SW 1271 (cell line): ENCODE measurements at places on chromosomes 13 and 19.

DNA sequence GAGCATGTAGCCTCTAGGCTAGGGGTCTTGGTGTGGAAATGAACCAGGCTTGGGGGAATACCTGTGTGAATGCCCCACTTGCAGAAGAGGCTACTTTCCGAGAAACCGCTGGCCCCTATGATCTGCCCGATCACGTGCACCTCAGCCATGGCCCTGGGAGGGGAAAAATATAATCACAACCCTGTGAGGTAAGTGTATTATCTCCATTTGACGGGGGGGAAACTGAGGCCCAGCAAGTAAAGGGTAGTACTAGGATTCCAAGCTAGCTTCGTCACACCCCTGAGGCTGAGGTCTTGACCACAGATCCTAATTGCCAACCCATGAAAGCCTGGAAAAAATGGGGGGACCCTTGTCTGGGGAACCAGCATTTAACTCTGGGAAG is 587 bp downstream of the B9D2 start:
- DNase-seq = no peak

DNA sequence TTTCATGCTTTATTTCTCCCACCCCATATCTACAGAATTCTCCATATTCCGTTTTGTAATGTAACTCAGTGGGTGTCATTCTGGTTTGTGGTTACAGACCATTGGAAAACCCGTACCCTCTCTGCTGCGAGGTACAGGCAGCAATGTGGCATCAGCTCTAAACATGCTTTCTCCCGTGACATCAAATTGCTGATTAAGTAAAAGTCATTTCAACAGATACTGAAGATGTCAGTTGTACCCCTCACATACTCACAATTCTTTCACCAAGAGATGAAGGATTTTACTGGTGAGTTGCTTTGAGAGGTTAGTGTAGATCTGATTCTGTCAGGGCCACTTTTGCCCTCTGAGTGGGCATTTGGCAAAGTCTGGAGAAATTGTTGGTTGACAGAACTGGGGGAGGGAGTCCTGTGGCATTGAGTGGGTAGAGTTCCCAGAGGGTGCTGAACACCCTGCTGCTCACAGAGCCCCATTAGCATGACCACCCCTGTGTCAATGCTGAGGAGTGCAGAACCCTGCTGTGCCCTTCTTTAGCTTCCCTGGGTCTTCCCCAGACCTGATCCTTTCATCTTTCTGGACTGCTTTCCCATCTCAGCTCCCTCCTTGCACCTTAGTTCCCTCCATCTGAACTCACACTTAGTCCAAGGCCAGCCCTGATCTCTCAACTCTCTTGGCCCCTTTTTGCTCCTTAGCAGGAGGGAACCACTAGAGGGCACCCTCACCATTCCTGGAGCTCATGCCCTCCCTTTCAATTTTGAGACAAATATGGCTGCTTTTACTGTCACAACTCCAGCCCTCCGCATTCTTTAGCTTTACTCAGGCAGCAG is 39.9 kb upstream of the CEACAM8 start:
- DNase-seq = peak; percentile 34

GRCh38 chr13:33106656-33107360 is 90.6 kb downstream of the KL start:
- no peak for DNase-seq

DNA sequence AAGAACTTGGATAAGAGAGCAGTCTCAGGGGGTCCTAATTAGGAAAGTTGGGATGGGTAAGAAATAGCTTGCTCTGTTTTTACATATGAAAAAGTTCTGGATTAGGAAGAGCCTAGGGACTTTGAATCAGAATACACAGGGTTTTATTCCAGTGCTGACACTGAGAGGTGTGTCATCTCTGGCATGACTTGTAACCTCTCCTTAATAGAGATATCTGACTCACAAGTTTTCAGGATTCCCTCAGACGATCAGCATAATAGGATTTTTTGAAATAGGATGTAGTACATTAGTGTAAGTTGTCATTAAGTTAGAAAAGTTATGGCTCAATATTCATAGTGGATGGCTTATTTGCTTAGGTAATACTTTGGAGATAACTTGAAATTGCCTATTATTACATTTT is 555.2 kb upstream of the MIR17HG start:
- DNase-seq = no peak

DNA sequence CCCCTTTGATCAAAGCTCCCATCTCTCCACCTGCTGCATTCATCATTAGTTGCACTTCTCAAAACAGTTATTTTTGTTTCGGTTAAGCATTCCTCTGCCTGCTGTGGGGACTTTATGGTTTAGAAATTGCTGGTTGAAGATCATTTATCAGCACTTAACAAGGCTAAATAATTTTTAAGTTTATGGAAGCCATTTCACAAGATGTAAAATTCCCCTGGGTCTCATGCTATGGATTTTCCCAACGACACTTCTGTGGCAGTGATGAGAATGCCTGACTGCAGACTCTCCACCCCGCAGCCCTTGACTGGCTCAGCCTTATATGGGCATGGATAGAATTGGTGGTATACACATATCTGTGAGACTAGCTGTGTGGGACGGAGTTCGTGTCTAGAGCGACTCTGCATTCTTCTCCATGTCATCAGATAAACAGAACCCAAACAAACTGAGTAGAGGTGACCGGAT is 52.8 kb downstream of the COL4A2 start:
- no peak for DNase-seq

GRCh38 chr13:81568824-81569223 is 1227.9 kb upstream of the SPRY2 start:
- DNase-seq = no peak

DNA sequence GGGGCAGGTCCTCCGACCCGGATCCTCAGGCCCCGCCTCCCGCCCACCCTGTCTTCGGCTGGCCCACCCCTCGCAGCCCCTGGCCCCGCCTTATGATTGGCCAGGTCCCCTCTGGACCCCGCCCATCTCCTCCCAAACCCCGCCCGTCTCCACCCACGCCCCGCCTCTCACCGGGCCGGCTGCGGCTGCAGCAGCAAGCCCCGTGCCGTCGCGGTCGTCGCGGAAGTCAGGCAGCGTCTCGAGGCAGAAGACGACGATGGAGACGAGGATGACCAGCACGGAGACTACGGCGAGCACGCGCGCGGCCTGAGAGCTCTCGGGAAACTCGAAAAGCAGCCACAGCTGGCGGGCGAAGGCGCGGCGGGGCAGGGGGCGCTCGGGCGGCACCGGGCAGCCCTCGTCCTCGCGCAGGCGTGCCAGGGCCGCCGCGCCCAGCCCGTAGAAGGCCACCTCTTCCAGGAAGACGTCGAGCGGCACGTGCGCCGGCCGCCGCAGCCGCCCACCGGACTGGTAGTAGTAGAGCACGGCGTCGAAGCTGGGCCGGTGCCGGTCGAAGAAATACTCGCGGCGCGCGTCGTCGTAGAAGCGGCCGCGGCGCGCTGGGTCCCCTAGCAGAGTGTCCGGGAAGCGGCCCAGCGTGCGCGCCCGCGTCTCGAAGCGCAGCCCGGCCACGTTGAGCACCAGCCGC is 495 bp downstream of the KCNA7 start:
- DNase-seq = no peak

GRCh38 chr19:32309711-32310390 is 35.6 kb upstream of the ZNF507 start:
- no peak for DNase-seq

- no peak for DNase-seq
These were observed 149.3 kb downstream of the RGCC start for GRCh38 chr13:41606646-41607045.

DNA sequence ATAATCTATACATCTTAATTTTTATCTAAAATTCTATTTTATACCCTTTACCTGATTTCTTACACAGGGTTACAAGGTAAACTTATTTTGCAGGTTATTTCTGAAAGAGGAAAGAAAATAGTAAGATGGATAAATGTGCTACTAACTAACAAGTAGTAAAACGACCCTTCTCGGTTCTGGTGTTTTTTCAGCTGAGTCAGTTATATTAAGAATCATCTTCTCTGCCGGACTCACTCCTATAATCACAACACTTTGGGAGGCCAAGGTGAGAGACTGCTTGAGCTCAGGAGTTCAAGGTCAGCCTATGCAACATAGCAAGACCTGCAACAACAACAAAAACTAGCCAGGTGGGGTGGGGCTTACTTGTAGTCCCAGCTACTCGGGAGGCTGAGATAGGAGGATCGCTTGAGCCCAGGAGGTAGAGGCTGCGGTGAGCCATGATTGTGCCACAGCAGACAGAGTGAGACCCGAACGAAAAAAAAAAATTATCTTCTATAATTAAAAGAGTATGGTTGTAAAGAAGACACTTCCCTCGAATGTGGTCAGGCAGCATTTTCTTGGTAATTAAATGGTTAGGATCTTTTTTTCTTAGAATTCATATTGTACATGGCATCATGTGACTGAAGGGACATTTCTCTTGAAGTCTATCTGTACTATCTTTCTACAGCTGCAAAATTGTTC is 27.9 kb upstream of the RCBTB2 start:
- no peak for DNase-seq

- no peak for DNase-seq
These were observed 19.3 kb downstream of the PPP1R12C start for GRCh38 chr19:55097864-55098715.

GRCh38 chr13:50126993-50127725 is 111.9 kb downstream of the KCNRG start:
- no peak for DNase-seq

GRCh38 chr13:27772651-27773425 is 19.4 kb upstream of the GSX1 start:
- DNase-seq = no peak

DNA sequence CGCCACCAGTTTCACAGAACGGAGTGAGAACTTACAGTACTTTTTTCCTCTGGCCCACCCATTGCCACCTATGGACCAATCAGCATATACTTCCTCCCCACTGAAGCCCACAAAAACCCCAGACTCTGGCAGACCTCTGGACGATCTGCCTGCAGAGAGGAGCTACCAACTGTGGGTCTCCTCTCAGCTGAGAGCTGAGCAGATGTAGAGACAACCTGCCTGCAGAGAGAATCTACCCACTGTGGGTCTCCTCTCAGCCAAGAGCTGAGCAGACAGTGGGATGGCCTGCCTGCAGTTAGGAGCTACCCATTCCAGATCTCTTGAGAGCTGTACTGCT is 69.7 kb downstream of the PIBF1 start:
- no peak for DNase-seq

- no peak for DNase-seq
These were observed 897 bp downstream of the GPR4 start for GRCh38 chr19:45601115-45601514.

- no peak for DNase-seq
These were observed 1.3 kb upstream of the RDH8 start for GRCh38 chr19:10011974-10012373.

- no peak for DNase-seq
These were observed 85.2 kb downstream of the ATP11A start for GRCh38 chr13:112774829-112775565.

DNA sequence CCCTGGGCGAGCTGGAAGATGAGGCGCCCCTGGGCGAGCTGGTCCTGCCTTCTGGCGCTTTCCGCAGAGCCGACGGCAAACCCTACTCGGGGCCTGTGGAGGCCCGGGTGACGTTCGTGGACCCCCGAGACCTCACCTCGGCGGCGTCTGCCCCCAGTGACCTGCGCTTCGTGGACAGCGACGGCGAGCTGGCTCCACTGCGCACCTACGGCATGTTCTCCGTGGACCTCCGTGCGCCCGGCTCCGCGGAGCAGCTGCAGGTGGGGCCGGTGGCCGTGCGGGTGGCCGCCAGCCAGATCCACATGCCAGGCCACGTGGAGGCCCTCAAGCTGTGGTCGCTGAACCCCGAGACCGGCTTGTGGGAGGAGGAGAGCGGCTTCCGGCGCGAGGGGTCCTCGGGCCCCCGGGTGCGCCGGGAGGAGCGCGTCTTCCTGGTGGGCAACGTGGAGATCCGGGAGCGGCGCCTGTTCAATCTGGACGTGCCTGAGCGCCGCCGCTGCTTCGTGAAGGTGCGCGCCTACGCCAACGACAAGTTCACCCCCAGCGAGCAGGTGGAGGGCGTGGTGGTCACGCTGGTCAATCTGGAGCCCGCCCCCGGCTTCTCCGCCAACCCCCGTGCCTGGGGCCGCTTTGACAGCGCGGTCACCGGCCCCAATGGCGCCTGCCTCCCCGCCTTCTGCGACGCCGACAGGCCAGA is 6.3 kb downstream of the CILP2 start:
- DNase-seq = no peak

DNA sequence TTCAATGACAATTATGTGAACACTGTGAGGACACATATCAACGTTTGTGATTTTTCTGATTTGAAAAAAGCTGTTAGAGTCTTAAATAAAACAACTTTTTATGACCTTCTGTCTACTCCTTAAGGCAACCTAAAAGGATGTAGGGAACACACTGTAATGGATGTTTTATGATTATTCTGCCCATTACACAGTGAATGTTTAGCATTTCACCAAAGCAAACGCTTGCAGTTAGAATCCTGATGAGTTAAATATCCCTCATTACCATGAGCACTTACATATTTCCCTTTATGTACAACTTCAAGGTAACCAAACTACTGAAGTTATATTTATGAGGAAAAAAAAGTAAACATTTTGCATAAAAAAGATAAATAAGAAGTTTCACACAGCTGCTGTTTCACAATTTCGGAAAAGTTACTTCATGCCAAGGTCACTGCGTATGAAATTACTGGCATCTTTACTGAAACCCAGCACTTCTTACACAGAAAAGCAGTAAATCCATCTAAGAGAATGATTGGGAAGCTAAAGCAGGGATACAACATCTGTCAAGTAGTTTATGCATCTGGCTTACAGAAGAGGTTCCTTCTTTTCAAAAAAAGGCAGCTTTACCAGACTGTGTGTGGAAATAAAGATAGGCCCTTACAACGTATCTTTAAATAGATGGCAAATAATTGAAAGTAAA is 733.7 kb upstream of the ATXN8OS start:
- no peak for DNase-seq

DNA sequence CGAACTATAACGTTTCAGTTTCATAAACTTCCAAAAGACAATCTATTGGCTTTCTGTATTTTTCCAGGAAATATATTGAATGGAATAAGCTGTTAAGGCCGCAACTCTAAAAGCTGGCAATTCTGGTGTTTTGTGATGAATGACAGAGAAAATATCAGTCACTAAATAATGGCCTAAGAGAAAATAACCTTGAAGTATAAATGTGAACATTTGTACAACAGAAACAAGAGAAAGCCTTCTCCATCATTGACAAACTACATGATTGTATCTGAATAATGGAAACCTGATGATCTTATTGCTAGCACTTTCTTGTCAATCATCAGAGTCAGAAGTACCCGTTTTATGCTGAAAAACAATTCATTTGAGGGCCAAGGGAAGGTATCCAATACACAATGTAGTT is 134.3 kb downstream of the TRPC4 start:
- no peak for DNase-seq

DNA sequence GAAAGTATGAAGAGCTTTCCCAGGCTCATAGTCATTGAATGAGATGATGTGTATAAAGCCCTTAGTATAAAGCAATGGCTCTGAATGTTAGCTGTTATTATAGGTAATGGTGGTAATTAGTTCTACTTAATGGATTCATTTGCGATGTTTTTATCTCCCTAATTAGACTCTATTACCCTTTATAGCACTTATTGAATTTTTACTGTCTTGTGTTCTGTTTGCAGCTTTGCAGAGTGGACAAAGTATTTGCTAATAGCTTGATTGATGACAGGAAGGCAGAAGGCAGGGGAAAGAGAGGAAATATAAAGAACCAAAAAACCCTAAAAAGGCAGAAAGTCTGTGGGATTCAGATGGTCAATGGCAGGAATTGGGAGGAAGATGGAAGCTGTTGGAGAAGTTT is 524.4 kb upstream of the SPRY2 start:
- no peak for DNase-seq
